ELR (cell line): ENCODE measurements at places on chromosomes 1 and 21.

- DNase-seq = no peak
Measured at GRCh38 chr1:182240085-182240484, 151.5 kb downstream of the GLUL start.

GRCh38 chr1:211634461-211634860, 41.0 kb downstream of the NEK2 start:
- no peak for DNase-seq

DNA sequence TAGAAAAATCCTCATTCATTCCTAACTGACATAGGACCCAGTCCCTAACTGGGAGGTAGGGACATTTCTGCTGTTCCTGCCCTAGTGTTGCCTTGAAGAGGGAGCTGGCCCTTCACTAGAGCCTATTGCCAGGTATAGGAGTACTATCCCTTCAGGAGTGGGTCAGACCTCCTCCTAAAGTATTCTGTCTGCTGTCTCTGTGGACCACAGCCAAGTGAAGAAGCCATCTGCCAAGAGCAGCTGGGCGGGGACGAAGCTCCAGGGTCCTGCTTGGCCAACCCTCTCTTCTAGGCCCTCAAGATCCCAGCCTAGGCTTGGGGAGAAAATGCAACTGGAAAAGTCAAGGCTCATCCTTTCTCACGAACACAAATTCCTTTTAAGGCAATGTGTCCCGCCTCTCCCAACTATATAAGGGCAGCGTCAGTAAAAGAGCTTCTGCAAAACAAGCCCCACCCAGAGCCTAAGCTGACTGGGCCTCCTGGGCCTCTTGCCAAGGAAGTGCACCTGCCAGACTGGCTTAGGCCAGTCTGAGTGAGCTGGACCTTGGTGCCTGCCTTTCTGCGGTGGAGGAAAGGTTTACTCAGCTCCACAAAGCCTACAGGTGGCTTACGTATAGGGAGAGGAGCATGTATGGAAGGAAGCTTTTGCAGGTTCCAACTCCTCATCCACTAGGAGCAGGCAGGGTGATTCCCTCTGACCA, 638 bp upstream of the TUFT1 start:
- DNase-seq = peak; percentile 94

DNA sequence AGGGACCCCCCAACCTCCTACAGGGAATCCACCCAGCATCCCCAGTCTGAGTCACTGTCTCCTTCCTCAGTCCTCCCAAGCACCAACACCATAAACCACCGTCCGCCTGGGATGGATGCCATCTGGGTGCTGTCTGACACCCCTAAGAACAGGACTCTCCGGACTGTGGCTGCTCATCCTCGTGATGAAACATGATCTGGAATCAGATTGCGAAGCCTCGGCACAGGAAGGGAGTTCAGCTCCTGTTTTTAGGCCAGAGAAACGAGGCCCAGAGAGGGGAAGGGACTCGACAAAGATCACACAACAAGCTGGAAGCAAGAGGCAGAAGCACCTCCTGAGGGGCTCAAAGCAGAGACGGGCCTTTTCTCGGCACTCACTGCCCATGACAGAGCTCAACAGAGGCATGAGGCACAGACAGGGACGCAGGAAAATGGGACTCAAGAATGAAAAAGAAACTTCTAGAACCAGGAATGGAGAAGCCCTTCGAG, 8.4 kb downstream of the KCNN3 start:
- DNase-seq = peak; percentile 50

GRCh38 chr1:93611668-93612067, 70.0 kb downstream of the BCAR3 start:
- DNase-seq = no peak

DNA sequence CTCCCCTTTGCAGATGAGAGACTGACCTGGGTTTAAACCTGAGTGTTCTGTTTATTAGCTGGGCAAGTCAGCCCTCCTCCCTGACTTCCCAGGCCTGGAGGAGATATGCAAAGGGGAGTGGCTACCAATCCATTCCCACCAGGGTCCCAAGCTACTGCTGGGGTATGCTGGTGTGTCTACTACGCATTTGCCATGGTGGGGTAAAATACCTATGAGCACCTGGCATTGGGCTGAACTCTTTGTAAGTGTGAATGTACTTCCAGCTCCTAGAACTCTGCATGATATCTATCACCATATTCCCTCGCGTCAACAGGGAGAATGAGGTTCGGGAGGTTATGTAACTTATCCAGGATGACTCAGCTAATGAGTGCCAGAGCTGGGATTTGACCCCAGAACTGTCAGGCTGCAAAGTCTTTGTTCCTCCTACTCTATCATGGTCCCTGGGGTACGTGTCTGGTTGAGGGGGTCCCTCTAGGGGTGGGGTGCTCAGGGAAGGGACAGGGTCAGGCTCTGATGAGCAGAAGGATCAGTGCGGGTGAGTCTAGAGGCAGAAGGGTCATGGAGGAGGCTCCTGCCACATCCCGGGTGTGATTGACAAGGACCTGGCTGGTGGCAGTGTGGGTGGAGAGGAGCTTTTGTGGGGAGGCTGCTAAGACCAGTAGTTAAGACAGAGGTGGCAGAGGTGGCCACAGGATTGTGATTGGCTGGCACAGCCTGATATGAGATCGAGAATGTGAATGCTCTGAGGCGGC, 16.7 kb downstream of the AMPD2 start:
- DNase-seq = peak; percentile 72

DNA sequence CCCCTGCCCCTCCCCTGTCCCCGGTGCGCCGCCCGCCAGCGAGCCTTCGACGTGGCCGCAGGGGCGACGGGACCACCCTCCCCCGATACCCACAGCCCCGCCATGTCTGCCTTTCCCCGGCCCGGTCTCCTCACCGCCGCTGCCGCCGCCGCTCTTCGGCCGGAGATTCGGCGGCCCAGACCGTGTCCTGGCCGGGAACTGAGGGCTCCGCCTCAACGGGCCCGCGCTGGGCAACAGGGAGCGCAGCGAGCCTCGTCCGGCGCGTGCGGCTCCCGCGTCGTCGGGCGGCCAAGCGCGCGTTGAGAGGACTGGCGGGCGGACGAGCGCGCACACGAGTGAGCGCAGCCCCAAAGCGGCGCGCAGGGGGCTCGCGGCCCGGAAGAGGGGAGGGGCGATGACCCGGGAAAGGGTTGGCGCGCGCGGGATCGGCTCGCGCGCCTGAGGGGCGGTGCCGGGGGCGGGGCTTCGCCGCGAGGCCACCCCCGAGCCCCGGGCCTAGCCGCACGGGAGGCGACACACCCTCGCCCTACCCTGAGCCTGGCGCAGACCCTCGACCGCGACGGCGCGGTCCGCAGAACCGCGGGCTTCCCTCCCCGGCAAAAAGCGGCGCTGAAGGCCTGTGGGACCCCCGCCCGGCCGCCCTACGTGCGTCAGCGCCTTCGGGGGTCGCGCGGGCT, at the start of gene BTG3:
Gene BTG3, minus strand, starts transcription at position 337 of the 677 bp plus-strand sequence. CDS start 3,757 bp downstream, outside the sequence.
- peak; percentile 81 for DNase-seq

DNA sequence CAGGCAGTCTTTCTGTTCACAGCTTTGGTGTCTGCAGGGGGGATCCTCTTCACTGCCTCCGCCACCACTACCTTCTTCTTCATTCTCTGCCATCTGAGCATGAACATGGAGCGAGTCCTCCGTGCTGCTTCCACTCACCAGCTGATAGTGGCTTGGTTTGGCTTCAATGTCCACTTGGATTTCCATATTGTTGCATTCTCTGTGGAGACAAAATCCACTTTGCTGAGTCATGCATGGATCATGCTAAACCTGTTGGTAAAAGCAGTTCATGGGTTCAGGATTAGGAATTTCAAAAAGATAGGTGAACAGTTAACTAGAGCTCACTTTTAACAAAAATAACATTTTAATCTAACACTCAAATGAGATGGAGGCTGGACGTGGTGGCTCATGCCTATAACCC, 27.5 kb downstream of the RNF19B start:
- peak; percentile 31 for DNase-seq

DNA sequence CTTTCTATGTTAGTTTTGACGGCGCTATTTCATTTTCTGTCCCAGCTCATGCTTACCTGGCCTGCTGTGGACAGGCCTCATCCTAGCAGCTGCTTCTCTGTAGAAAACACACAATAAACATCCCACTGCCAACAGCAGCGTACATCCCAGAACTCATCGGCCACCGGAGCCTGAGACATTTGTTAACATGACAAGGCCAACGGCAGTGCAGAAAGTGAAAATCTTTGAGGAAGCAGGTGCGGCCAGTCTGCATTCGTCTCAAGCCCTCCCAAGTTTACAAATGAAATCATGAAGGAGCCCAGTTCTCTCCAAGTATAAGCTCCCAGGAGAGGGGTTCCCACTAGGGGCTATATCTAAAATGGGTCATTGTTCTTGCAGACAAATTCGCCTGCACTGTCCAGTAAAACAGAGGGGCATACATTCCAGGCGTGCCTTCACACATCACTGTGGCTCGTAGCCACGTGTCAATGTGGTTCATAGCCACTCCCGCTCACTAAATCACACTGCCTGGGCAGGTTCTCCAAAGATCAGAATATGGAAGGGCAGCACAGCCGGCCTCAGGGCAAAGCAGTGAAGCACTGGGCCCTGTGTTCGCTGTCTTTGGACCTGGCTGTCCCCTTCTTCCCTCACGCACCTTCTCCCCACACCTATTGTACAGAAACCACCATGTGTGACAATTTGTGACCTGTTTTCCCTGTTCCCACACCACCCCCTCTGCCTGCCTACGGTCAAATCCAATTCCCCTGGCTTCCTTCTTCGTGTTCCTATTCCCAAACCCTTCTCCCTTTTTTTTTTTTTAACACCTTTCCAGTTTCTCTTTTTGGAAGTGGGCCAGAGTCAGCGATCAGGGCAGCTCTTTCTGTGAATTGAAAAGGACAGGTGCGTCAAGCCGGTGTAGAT, 27.0 kb upstream of the ABCG1 start:
- DNase-seq = no peak

GRCh38 chr21:26798856-26799751, 46.1 kb downstream of the ADAMTS1 start:
- peak; percentile 36 for DNase-seq

DNA sequence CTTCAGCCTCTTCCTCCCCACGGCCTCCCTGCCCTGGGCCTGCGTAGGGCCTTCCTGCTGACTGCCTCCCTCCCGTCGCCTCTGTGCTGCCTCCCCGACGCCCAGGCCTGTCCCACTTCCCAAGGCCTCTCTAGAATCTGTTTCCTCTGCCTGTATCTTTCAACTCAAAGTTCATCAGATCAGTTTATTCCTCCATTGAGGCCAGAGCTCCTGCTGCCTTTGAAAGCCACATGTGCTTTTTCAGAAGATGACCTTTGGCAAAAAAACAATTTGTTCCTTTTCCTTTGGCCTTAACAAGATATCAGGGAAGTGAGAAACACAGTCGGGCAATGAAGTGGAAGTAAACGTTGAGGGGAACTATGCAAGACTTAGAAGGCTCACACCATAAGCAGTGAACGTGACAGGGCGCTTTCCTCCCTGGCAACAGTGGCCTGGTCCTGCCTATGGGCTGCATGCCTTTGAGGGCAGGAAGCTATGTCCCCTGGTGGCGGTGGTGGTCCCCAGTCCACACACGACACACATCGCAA, 85.9 kb downstream of the PSMG1 start:
- DNase-seq = no peak

GRCh38 chr21:29233256-29233546, 65.5 kb upstream of the BACH1 start:
- no peak for DNase-seq

GRCh38 chr21:44723177-44724131, 12.1 kb upstream of the TSPEAR start:
- DNase-seq = no peak

DNA sequence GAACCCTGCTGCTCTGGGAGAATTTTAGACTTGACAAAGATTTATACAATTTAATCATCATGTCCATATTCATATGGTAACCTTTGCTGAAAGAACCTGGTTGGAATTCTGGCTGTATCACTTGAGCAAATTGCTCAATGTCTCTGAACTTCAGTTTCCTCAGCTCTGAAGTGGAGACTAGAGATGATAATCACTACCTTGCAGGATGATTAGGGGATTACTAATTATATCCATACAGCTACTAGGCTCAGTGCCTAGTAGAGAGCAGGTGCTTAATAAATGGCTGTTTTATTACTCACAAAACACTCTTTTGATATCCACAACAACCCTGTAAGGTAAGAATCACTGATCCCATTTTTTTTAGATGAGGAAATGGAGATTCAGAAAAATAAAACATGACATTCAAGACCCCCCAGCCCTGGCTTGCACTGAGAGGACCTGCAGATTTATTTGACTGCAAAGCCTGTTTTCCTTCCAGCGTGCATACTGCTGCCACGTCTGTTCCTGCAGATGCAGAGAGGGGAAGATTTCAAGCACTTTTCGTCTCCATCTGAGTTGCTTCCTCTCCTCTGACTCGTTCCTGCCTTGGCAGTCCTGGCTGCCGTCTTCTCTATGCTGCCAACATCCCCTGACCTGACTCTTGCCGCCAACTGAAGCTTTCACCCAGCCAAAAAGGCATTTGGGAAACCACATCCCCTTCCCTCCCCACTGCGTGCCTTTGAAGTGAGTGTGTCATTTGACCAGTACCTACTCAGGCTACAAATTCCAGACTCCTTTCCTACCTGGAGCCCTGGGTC, 203.0 kb downstream of the PLPP3 start:
- no peak for DNase-seq

DNA sequence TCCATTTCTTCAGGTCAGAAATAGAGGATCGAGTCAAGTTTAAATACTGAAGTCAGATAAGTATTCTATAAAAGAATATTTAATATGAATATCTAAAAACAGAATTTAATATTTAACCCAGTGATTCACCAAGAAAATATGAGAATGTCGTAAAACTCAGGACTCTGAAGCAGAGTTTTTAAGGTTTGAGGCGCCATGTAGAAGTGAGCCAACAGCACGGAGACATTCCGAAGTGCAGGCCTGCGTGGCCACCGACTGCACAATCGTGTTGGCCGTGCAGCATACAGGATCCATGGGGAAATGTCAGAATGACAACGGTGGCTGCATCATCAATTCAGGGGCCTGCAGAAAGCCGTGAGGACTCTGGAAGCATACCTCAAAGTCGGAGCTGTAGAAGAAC, 23.4 kb downstream of the MRAP start:
- DNase-seq = no peak

- DNase-seq = no peak
Measured at GRCh38 chr21:42590431-42591131, 62.8 kb upstream of the PDE9A start.

DNA sequence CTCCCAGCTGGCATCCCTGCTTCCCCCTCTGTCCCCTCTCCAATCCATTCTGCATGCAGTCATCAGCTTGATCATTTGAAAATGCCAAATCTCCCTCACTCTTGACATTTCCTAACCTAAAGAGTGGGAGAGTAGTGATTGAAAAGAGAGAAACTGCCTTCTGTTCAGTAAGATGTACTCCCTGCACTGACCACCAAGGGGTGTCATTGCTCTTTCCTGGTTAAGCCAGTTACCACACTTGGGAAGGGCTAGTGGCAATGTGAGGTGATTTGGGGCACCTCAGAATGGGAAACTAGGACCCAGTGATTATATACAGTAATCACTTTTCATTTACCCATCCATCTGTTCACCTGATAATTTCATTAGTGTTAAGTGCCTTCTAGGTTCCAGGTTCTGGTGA, 6.9 kb upstream of the TMEM269 start:
- peak; percentile 60 for DNase-seq
